Fibroblast of skin of left biceps (primary cell): ENCODE measurements at places on chromosomes 16 and 17.

DNA sequence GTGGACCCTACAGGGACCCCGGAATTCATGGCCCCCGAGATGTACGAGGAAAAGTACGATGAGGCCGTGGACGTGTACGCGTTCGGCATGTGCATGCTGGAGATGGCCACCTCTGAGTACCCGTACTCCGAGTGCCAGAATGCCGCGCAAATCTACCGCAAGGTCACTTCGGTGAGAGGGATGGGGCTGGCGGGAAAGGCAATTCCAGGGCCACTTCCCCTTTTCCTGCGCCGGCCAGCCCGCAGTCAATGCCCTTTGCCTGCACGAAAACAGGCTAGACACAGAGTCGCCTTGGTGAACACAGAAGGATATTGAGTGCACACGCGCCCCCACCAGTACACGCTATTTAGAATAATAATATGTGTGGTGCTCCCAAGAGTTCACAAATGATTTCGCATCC is 4.0 kb downstream of the WNK4 start:
- no peak for DNase-seq

GRCh38 chr17:40065769-40066510 is 3.2 kb downstream of the THRA start:
- no peak for DNase-seq

DNA sequence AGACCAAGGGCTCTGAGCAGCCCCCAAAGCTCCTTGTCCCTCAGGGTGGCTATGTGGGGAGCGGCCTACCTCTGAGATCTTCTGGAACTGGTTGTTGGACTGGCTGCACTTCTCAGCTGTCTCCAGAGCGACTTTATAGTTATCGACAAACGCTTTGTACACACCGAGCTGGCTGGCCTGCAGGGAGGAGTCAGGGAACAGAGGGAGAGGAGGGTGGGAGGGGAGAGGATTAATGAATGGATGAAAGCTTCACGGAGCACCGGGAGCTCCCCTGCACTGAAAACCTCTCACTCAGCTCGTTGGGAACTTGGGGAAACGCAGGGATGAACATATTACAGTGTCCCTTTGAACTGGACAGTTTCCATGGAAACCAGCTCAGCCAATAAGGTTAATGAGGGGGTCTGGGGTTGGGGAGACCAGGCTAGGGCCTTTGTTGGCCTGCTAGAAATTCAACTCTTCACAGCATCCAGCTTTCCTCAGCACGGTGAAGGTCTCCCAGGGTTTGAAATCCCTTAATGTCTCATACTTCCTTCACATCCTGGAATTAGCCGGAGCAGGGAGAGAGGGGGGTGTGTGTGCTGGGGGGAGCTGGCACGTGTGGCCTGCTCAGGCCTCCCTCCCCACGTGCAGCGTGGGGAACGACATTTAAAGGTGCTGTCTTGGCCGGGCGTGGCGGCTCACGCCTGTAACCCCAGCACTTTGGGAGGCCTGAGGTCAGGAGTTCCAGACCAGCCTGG is 86.7 kb downstream of the TIMM22 start:
- no peak for DNase-seq

- no peak for DNase-seq
These were observed 100.6 kb downstream of the ENGASE start for GRCh38 chr17:79174905-79175856.

DNA sequence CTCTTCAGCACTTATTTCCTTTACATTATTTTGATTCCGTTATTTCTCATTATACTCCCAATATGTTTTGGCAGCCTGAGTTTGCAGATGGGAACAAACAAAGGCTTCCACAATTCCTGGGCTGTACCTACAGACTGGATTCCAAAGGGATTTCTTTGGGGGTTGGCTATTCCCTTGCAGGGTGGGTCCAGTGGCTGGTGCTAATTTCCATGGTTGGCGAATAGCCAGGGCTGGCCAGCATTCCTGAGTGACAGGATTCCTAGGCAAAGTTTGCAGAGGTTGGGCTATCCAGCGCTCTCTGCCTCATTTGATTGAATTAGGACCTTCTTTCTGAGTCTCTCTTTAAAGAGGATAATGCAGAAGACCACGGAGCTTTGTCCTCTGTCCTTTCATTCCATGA is 207.4 kb downstream of the MAF start:
- no peak for DNase-seq

GRCh38 chr16:63289834-63290460 is 1253.7 kb upstream of the CDH8 start:
- peak; percentile 0 for DNase-seq

DNA sequence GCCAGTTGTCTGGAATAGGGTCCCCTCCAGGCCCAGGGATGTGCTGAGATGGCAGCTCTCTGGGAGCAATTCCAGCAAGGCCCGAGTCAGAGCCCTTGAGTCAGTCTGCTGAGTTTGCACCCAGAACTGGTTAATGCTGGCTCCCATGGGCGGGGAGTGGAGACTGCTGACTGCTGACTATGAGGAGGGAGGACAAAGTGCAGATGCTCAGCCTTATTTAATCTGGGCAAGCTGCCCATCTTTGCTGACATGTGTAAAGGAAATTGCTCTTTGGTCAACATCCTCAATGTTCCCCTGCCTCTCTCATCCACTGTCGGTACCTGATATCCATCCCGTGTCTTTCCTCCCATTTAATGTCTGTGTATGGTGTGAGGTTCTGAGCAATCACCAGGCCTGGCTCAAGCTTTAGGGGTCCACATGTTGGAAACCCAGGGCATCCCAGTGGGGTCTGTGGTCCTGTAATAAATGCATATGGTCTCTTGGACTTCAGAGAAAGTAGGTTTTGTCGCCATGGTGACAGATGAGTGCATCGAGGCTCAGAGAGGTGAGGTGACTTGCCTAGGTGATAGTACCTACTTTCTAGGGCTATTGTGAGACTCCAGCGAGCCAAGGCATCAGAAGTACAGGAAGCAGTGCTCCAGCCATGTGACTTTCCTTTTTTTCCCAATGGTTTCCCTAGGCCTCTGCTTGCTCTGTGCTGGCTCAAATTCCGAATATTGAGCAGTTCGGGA is 20.0 kb upstream of the RNF135 start:
- peak; percentile 32 for DNase-seq

DNA sequence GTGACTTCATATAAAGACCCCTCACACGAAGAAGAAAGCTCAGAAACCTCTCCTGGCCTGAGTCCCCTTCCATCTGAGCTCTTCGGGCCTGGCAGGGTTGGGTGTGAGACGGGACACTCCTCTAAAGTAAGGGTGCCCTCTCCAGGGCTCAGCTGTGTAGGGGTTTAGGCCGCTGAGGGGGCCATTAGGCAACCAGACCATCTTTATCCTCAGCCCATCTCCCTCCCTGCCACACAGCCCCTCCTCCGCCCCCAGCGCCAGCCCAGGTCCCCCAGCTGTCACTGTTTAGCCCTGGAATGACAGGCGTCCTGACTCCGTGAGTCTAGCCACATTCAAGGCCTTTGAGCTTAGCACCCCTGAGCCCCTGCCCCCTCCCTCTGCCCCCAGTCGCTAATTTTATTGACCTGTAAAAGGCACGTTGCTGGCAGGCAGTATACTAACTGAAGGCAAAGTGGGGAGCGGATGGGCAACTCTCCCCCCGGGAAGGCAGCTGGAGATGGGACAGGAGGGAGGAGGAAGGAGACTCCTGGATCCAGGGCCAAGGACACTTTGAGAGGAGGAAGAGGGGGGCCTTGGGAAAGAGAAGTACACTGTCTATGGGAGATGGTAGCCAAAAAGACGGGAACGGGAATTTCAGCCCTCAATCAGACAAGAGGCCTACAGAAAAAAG is 592 bp upstream of the ZNF385C start:
- DNase-seq, result no peak
